NCI-H187 treated with DMSO at 0.1 percent for 48 hours (cell line): ENCODE measurements at places on chromosomes 2 and 18.

GRCh38 chr2:69554568-69554967 is 89.0 kb downstream of the AAK1 start:
- DNase-seq: no peak

GRCh38 chr2:200509235-200509611 is 645 bp downstream of the KCTD18 start:
- no peak for DNase-seq

DNA sequence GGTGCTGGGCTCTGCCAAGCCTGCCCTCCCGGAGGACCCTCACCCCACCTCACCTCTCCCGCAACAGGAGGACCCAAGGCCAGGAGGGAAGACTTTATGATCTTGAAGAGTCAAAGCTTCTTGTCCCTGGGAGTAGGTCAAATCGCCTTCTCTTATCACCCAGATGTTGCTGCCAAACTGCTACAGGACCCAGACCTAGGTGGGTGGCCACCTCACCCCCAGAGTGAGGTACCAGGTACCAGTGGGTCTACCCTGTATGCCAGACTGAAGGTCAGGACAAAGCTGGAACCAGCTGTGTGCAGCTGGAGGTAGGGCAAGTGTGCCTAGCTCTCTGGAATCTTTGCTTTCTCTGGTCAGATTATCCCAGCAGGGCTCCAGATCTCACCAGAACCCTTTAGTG is 197.2 kb downstream of the ZFP36L2 start:
- DNase-seq: no peak

GRCh38 chr2:27959496-27959895 is 69.0 kb downstream of the BABAM2 start:
- DNase-seq: no peak

- no peak for DNase-seq
Observed at GRCh38 chr2:27697660-27698059, 34.0 kb downstream of the SLC4A1AP start.

GRCh38 chr2:63163161-63163820 is 112.7 kb downstream of the OTX1 start:
- DNase-seq: no peak

DNA sequence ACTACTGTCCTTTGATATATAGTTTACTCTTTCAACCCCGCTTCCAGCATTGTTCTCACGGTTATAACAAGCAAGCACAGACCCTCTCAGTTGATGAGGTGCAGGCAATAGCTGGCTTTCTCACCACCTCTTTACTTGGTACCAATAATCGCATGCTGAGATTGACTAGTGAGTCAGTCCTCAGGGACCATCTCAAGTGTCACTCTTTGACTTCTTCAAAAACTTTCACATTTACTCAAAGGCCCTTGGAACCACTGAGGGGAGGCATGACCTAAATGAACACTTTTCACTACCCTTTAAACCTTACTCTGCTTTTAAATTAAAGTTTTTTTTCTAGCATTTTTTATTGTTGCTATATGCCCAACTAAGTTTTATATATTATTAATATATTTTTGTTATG is 101.8 kb downstream of the DAW1 start:
- no peak for DNase-seq

GRCh38 chr2:70553334-70553583 is 367 bp downstream of the TGFA start:
- DNase-seq: peak; percentile 13

DNA sequence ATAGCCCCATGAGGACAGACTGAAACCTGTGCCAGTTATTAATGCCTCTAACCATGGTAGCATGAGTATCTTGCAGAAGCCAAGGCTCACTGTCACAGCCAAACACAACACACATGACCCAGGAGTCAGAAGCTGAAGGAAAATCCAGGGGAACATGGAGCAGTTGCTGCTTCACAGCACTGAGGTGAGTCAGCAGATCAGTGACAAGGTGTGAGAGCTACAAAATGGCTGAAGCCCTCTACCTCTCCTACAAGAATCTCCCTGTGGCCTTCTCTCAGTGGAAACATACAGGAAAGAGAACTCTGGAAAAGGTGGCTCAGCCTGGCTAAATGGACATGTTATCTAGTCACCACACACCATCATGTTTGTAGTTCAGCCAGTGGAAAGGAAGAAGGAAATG is 93.5 kb downstream of the NAB1 start:
- no peak for DNase-seq

DNA sequence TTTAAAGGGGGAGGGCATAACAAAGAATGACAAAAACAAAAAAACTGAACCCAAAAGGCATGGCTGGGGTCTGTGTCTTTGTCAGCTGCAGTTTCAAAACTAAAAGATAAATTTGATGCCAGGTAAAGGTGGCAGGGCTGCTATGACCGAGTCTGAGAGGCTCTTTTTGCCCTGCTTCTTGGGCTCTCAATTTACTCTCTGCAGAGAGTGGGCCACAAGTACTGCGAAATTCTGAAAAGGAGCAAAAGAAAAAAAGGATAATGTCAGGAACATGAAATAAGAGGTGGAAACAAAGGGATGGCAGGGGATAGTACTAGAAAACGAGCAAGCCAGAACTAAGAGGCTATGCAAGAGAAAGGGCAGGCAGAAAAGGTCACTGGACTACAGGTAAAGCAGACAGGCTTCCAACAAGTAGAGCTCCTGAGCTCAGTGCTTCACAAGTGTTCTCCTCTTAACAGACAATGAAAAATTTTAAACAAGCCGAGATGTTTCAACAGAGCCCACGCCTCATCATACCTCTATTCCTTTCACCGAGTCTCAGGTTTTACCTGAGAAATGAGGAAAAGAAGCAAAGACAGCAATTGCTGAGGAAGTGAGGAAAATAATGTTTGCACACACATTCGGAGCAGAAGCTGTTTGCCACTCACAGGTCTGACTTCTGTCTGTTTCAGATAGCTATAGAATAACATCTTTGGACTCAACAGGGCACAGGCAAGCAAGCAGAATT is 7.3 kb downstream of the IRS1 start:
- no peak for DNase-seq

DNA sequence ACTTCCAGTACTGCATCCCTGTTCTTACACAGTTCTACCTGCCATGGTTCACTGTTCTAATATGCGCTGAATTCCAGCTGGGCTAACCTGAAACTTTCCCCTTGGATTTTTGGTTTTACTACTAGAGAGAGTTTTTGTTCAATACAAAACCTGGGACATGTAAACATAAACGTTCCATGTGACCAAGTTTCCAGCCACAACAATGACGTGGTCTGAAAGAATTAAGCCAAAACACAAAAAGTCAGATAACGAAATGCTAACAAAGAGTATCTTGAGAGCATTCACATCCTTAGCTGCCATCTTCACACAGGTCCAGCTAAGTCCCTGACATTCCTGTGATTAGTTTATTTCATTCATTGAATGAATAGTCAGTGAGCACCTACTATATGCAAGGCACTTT is 467.0 kb upstream of the PKDCC start:
- DNase-seq: no peak
